ENCODE measurements at places on chromosomes 7 and 10. TPM values are rescaled to one million over a fixed set of nuclear protein-coding genes. Genes with fewer than 3 reads are reported as not detected.

- DNase-seq: no peak
Observed at GRCh38 chr10:38184477-38184876, 90.3 kb downstream of the ZNF37A start.

DNA sequence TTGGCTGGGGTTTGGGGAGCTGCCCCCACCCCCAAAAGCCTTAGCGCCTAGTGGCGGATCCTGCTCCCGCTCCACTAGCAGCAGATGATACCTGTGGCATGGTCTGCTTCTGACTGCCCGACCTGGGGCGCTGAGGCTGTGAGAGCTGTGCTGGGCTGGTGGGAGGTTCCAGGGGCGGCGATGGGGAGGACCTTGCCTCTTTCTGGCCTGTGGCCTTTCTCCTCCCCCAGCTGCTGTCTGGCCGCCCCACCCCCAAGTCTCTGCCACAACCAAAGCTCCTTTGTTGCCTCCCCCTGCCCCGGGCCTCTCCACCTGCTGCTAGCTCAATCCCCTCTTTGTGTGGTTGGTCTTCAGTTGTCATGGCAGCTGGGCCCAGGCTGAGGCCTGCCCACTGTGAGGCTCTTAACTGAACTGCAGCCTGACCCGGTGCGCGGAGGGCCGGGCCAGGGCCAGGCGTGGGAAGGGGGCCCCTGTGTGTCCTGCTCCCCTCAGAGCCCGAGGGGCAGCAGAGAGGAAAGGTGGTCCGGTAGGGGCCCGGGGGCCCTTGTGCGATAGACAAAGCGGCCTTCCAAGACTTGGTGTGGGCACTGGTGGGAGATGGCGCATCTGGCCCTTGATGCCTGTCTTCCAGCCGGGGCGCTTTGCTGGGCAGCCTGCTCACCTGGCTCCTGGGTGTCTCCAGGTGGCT lies 4.7 kb downstream of the ZNF775 start:
- DNase-seq: no peak

- peak; percentile 75 for DNase-seq
Observed at GRCh38 chr10:99975942-99976809, 33.6 kb downstream of the DNMBP start.

- no peak for DNase-seq
Observed at GRCh38 chr10:131668903-131669302, 231.9 kb upstream of the PPP2R2D start.

DNA sequence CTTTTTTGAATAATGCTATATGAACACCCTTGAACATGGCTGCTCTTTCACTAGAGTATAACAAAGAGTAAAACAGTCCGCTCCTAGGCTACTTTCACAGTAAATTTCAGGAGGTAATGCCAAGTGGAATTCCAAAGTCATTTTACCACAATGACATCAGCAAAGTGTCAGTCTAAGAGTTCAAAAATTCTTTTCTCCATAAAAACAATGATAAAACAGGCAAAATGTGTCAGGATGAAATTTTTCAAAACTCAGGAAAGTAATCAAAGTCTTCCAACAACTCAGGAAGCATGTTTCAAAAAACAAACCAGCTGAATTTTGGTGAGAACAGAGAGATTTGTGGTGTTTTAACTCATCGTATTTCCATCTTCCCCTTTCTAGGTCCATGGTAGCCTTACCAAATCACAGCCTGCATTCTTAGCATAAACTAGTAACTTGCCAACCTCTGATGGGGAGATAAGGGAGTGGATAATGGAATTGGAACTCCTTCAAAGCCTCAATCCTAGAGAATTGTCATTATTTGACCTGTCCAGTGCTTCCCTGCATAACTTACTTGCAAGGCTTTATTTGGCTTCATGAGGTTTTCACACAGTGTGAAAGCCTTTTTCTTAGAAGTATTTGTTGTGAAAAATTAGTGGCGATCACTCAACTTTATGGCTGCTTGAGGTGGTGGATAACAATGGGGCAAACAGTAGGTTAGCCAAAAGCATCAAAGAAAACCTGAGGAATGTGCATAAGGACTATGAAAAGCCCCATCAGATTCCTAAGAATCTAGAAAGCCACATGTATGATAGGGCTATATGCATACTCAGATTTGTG lies 302.7 kb downstream of the HDAC9 start:
- no peak for DNase-seq

DNA sequence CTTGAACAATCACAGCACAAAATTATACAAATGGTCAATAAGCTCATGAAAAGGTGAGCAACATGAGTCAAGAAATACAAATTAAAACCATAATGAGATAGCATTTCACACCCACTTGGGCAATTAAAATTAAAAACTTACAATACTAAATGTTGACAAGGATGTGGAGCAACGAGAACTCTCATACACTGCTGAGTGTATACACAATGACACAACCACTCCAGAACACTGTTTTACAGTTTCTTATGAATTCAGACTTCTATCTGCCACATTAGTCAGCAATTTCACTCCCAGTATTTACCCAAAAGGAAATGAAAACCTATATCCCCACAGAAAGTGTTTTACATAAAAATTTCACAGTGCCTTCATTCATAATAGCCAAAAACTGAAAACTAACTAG lies 31.1 kb downstream of the GDI2 start:
- no peak for DNase-seq

DNA sequence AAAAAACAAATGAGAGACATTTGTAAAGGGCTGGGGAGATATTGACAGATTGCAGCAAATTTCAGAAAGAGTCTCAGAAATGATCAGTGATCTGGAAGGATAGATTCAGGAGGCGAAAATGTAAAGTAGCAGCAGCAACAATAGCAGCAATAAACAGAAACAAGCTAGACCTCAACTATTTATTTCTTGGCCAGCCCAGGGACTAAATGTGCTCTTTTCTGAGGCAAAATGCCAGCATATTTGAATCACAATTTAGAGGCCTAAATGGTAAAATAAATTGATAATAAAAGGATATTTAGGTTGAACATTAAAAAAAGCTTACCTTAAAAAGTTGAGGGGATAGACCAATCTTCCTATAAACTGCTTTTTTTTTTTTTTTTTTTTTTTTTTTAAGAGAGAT lies 134.6 kb upstream of the ITGB1 start:
- no peak for DNase-seq

CC2D2B gene
- 1.5 TPM for polyA plus RNA-seq
